ENCODE measurements at places on chromosomes 2 and 18.

GRCh38 chr2:226584518-226585055 lies 215.0 kb downstream of the IRS1 start:
- no peak for DNase-seq

DNA sequence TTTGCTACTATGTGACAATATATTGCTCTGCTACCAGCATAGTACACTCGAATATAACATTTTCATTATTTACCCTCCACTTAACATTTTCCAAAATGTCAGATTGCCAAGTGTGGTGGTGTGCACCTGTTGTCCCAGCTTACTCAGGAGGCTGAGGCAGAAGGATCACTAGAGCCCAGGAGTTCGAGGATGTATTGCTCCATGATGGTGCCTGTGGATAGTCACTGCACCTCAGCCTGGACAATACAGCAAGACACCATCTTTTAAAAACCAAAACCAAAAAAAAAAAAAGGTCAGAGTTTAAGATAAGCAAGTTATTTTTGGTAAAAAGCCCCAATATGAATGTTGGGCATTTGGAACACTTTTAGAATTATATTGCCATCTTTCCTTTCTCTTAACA lies 75.2 kb upstream of the EPB41L5 start:
- DNase-seq, result no peak

- no peak for DNase-seq
Observed at GRCh38 chr2:171018522-171018921, 89.5 kb downstream of the GORASP2 start.

- no peak for DNase-seq
Observed at GRCh38 chr2:143063612-143064200, 65.5 kb upstream of the ARHGAP15 start.

DNA sequence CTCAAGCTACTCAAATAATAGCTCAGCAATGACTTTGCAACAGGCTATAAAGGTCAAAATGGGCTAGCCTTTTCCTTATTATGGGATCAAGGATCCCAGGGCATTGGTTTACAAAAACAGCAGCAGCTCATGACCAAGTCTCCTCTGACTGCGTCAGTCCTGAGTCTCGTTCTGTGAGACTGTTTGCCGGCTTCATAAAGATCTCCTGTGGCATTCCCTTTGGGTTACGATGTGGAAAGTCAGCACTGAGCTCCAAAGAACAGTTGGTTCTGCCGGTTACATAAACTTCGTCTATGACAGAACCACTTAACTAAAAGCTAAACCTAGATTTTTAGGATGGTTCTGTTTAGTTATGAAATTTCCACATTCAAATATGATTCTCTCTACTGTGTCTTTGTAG lies 674.9 kb downstream of the ZEB2 start:
- no peak for DNase-seq

DNA sequence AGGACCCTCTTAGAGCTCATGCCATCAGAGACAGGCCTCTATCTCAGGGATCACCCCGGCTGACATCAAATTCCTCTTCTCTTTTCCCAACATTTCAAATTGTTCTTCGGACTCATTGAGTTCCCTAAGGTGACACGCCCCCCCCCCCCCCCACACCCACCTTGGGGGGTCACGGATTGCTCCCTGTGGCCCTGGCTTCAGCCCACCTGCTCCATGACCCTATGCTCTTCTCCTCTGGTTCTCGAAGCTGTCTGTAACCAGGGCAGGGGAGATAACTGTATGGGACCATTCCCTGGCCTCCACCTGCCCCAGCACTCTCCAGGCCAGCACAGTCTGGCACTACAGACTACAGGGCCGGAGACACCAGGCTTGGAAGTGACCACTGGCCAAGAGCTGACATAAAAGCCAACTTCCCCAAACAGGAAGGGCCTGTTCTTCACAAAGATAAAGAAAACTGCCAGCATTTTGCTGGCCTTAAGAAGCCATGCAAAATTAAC lies 7.1 kb downstream of the MTERF4 start:
- no peak for DNase-seq

GRCh38 chr2:216429428-216429827 lies 17.1 kb downstream of the SMARCAL1 start:
- DNase-seq, result no peak

DNA sequence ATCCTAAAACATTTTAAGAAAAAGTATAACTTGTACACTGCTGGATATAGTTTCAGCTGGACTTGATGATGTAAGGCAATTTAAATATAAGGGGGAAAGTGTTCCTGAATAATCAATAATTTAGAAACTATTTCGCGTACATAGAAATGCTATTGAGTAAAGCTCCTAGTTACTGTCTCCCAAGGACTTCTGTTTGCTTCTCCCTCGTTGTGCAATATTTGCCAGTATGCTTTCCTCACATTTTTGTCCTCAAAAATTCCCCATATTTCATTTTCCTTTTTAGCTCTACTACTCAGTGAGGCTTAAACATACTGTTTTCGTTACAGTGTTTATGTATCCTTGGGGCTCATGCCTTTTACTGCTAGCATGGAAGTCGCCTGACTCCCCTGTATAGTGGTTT lies 36.9 kb downstream of the ATP9B start:
- no peak for DNase-seq

GRCh38 chr18:22200611-22201225 lies 31.3 kb downstream of the GATA6 start:
- no peak for DNase-seq

GRCh38 chr2:28602751-28603639 lies 107.1 kb downstream of the PLB1 start:
- no peak for DNase-seq

GRCh38 chr2:120880381-120880780 lies 144.7 kb downstream of the GLI2 start:
- DNase-seq, result no peak

DNA sequence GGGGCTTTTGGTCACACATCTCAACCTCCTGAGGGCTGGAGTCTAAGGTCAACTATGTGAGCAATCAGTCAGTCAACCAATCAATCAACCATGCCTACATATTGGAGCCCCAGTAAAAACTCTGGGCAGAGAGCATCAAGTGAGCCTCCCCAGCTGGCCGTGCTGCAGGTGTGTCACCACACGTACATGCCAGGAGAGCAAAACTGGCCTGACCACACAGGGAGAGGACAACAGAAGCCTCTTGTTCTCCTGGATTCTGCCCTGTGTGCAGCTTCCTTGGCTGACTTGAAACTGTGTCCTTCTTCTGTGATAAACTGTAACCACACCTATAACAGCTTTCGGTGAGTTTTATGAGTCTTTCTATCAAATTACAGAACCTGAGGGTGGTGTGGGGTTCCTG lies 25.9 kb downstream of the GPR35 start:
- DNase-seq, result no peak

DNA sequence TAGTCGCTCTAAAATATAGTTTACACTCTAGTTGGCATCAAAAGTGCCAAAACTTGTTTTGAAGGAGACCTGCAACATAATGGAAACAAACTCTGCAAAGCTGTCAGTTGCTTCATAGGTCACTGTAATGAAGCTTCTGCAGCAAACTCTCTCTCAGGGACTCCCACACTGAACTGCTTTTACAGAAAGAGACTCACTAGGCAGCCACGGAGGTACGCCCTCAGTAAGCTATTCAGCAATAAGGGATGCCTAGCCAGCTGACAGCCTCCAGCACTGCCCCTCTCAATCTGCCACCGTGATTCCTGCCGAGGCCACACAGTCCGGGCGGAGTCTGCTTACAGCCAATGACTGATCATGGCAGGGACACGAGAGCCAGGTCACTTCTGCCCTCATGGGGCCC lies 51.1 kb downstream of the COLEC12 start:
- DNase-seq, result no peak

DNA sequence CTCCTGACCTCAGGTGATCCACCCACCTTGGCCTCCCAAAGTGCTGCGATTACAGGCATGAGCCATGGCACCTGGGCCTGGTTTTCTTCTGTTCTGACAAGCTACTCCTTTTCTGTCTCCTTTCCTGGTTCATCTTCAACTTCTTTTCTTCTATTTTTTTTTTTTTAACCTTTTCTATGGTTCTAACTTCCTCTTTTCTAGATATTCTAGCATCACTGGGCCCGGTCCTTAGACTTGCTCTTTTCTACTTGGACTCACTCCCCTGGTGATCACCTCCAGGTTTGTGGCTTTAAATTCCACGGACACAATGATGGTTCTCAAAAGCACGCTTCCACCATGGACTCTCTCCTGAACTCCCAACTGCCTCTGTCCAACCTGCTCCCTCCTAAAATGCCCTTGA lies 2.0 kb downstream of the EIF2AK2 start:
- DNase-seq, result no peak

GRCh38 chr2:241218131-241219029 lies 29.9 kb downstream of the ANO7 start:
- DNase-seq, result peak; percentile 19

GRCh38 chr2:43622931-43623451 lies 14.1 kb upstream of the PLEKHH2 start:
- DNase-seq, result no peak

DNA sequence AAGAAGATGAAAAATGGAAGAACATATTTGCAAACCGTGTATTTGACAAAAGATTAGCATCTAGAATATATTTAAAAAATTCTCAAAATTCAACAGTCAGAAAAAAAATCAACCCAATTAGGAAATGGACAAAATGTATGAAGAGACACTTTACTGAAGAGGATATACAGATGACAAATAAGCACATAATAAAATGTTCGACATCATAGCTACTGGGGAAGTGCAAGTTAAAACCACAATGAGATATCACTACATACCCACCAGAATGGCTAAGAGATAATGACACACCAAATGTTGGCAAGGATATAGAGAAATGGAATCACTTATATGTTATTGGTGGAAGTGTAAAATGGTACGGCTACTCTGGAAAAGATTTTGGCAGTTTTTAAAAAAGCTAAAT lies 11.7 kb upstream of the NUP35 start:
- DNase-seq, result no peak

- no peak for DNase-seq
Observed at GRCh38 chr2:114400890-114401289, 41.6 kb upstream of the DPP10 start.

GRCh38 chr18:13004396-13004795 lies 13.2 kb downstream of the CEP192 start:
- DNase-seq, result no peak

GRCh38 chr18:70121842-70122241 lies 83.6 kb downstream of the RTTN start:
- DNase-seq, result no peak

GRCh38 chr18:44731530-44732237 lies 51.0 kb downstream of the SETBP1 start:
- DNase-seq, result no peak

DNA sequence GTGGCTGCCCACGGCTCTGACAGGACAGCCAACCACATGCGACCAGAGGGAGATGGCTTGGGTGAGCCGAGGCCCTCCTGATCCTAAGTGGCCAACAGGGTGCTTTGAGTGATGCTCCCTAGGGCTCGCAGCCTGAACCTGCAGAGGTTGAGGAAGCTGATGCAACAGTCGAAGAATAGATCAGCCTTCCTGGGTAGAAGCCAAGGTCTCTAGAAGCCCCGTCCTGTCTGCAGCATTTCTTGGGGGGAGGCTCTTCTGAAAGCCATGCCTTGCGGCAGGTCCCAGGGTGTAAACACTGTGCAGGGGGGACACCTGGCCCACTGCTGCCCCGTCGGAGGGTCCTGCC lies 136.4 kb downstream of the HDAC4 start:
- DNase-seq, result peak; percentile 21

- no peak for DNase-seq
Observed at GRCh38 chr2:158228943-158229508, 127.3 kb downstream of the UPP2 start.

DNA sequence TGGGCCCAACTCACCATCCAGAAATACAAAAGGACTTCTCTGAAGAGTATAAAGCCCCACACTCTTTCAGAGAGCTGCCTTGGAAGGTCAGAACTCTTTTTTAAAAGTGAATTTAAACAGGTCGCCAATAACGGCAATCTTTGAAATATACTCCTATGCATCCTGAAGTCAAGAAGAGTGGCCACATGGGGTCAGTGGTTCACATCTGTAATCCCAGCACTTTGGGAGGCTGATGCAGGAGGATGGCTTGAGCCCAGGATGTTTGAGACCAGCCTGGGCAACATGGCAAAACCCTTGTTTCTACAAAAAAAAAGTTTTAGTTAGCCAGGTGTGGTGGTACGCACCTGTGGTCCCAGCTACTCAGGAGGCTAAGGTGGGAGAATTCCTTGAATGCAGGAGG lies 68.1 kb upstream of the FZD7 start:
- no peak for DNase-seq

DNA sequence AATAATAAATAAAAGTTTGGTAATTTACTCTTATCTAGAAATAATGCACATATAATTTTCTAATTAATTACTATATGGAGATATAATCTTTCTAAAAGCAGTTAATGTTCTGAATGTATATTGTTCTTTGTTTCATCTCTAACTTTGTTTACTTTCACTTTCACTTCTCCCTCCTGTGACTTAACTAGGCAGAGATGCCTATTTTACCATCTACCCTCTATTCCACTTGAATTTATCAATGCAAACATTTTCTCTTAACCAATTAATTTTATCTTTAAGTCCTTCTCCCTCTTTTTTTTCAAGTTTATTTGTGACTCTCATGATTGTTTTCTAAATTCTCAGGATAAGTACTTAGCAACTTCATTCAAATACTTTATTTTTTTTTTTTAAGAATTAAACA lies 55.1 kb upstream of the IL1RL1 start:
- DNase-seq, result no peak

- no peak for DNase-seq
Observed at GRCh38 chr18:72697706-72698105, 153.6 kb upstream of the CBLN2 start.

- no peak for DNase-seq
Observed at GRCh38 chr2:124661558-124661957, 636.5 kb downstream of the CNTNAP5 start.

- no peak for DNase-seq
Observed at GRCh38 chr18:1092228-1092627, 187.6 kb downstream of the ADCYAP1 start.

DNA sequence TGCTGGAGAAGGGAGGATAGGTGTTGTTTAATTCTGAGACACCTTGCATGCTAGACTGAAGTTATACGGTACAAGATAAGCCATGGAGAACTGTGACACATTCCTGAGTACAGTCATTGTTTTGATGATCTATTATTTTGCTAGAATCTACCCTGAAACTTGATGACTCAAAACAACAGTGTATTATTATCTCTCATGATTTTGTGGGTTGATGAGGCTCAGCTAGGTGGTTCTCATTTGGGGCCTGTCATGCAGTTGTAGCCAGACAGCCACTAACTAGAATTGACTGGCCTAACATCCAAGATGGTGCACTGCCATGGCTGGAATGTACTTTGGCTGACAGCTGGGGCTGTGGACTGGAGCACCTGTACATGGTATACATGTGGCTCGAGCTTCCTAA lies 5.4 kb upstream of the IL1R1 start:
- no peak for DNase-seq

DNA sequence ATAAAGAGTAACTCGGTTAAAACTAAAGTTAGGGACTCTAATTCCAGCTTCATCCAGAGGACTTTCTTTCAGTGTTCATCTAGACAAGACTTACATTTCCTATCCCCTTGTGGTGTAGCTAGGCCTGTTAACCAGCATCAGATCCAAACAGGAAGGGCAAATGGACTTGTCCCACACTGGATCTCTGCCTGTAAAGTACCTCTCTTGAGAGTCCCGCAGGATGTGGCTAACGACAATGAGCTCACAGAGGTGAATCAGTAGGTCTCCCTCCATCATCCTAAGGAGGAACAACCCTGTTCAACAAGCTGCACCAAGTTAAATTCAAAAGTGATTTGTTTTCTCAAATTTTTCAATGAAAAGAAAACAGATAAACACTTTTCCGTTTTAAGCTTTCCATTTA lies 412.3 kb upstream of the RGPD4 start:
- no peak for DNase-seq
